ENCODE measurements at places on chromosomes 6 and 20.

GRCh38 chr6:44415873-44416502, 28.5 kb downstream of the CDC5L start:
- peak; percentile 41 for DNase-seq

GRCh38 chr6:130671577-130671976, 155.6 kb upstream of the SMLR1 start:
- DNase-seq = no peak

DNA sequence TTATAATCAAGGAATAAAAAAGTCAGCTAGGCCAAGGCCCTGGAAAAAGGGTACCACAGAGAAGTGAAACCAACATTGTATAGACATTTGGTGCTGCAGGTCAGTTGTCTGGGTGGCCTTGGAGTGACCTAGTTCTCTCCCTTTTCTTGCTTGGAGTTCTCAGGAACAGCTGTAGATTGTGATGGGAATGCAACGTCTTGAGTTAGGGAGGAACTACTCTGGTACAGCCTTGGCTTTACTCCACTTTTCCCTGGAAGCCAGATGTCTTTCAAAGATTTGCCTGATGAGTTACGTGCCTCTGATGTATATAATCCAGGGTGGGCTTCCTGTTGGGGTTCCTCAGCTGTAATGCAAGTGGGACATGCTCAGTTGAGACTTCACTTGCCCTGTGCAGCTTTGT, 694.7 kb downstream of the HTR1B start:
- no peak for DNase-seq

GRCh38 chr6:24836109-24836508, 37.4 kb upstream of the ARMH2 start:
- no peak for DNase-seq

GRCh38 chr6:70520575-70520974, 46.2 kb upstream of the SDHAF4 start:
- peak; percentile 40 for DNase-seq

- no peak for DNase-seq
These were observed 335.4 kb upstream of the SPTLC3 start for GRCh38 chr20:12673352-12673751.

GRCh38 chr6:26199057-26199772, 112.0 kb downstream of the HFE start:
- DNase-seq = peak; percentile 98

DNA sequence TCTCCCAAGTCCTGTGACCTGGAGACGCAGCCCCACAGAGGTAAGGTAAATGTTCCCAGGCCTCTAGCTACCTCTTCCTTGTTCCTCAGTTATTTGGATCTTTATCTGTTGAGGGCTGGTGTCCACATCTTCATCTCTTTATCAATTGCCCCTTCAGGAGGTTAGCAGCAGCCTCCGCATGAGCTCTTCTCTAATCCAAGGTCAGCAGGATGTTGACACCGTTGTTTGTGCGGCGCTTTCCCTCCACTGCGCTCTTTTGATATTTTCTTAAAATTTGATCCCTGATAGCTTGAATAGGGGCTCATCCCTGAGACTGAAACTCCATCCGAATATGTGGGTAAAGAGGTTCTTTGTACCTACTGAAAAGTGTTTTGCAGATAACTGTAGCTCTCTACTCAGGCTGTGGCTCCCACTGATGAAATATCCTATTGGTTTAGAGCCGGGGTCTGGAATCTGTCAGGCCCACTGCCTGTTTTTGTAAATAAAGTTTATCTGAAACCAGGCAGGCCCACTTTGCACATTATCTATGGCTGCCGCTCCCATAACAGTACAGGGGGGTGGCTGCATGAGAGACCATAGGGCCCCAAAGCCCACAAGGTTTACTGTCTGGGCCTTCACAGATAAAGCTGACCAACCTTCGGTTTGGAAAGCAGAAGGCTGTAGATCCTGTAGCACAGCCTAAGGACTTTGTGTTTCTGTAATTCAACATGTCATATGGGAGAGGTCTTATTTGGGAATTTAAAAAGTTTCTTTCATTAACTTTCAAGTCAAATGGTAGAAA, 362.6 kb downstream of the QKI start:
- no peak for DNase-seq

GRCh38 chr6:135314543-135314942, 133.4 kb downstream of the MYB start:
- DNase-seq = no peak

- DNase-seq = no peak
These were observed 4.3 kb downstream of the UBE2V1 start for GRCh38 chr20:50108556-50109235.

DNA sequence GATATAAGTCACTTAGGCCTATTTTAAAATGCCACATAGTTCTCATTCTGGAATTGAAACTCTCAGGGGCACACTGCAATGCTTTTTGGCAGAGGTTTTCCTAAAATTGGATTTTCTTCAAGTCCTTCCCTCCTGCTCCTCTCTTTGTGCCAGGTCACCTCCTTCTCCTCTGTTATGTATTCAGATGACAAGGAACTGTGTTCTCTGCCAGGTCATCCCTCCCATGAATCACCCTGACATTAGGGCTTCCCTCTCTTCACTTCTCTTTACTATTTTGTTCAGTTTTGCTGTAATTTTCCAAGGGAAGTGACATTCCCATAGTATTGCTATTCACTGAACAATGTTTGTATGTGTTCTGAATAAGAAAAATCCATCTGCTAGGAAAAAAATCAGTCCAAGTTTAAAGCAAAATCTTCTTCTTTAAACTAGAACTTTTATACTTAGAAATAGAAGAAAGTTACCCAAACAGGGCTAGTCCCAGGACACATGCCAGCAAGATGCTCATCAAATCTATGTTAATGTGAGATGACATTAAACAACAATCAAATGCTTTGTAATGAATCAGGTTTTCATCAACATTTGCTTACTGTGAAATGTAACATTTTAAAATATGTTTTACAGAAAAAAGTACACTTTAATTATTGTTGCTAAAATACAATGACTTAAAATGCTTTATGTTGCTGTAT, 461.1 kb downstream of the MMUT start:
- peak; percentile 94 for DNase-seq

DNA sequence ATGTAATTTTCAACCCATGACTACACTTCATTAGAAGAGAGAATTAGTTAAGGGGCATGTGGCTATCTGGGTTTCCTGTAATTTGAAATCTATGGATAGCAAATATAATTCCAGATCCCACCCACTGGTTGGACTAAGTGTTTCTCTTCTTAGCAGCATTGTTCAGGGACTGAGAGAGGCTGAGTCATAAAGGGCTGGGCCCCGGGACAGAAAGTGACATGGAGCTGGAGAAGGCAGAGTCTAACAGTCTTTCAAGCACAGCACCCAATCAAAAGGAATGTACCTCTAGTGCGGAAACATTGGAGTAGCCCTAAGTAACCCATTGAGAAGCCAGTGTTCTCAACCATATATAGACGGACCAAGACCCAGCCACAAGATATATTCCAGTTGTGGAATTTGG, 363.9 kb downstream of the DHX35 start:
- DNase-seq = no peak

GRCh38 chr6:11198663-11199603, 33.5 kb downstream of the NEDD9 start:
- DNase-seq = no peak

GRCh38 chr20:43736588-43737158, 9.9 kb upstream of the GTSF1L start:
- DNase-seq = no peak
